ENCODE measurements at places on chromosomes 7 and 10.

- DNase-seq, result no peak
Observed at GRCh38 chr7:34757570-34758110, 99.6 kb downstream of the NPSR1 start.

GRCh38 chr7:1054861-1055450 is 10.6 kb downstream of the GPR146 start:
- DNase-seq, result no peak

- no peak for DNase-seq
Observed at GRCh38 chr7:33185786-33186185, 56.4 kb downstream of the BBS9 start.

GRCh38 chr7:151088856-151089699 is 2.8 kb downstream of the AGAP3 start:
- no peak for DNase-seq

DNA sequence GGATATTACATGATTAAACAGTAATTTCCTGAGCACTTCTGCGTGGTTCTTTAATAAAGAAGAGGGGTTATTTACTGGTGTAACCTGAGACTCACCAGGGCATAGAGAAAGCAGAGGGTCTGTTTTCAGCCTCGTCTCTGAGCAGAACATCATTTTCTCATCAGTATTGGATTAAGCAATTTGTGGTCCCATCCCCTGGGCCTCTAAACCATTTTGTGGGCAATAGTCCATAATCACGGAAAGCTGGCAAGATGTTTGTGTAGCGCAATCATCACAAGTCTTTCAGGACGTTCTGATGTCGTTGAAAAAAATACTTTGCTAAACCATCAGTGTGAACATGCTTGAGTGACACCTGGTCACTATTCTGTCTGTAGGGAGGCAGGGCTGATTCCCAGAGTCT is 37.1 kb upstream of the SEC61G start:
- no peak for DNase-seq

GRCh38 chr10:75261813-75262705 is 26.3 kb upstream of the COMTD1 start:
- DNase-seq, result no peak

GRCh38 chr7:51246258-51247245 is 70.1 kb downstream of the COBL start:
- DNase-seq, result no peak

- DNase-seq, result no peak
Observed at GRCh38 chr10:89887406-89887805, 186.0 kb downstream of the KIF20B start.

GRCh38 chr10:122461367-122461728 is at the start of gene HTRA1:
Gene HTRA1, plus strand, starts transcription at chr10:122461553. Its CDS starts 100 bp downstream, at chr10:122461653.
- DNase-seq, result no peak

- DNase-seq, result no peak
Observed at GRCh38 chr10:85624511-85624910, 742.1 kb downstream of the GRID1 start.

GRCh38 chr7:22859641-22860290 is 37.1 kb upstream of the TOMM7 start:
- no peak for DNase-seq

DNA sequence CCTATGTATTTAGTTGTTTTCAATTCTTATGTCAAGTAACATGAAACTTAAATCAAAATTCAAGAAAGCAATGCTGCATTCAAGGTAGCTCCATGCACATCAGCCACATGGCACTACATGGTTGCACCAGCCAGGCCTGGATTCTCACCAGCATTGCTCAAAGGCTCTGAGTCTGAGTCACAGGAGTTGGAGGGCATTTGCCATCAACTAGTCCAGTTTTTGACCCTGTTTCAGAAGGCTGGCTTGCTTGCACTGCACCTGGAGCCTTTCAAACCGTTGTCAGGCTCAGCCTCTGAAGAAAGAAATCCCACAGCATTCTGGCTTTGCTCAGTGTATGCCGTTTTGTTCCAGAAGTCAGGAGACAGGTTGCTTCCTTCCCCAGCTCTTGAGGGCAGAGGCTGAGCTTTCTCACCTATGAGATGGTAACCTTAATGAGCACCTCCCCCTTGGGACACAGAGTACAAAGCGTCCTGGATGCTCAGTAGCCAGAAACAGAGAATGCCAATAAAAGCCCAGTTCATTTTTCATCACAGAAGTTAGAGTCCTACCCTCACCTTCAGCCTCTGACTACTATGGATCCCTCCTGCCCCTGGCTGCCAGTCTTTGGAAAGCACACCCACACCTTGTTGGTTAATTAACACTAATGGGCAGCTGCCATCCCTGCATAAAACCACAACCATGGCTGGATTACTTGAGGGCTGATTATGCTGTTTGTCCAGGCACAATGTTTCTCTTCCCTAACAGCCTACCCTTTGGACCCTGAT is 288.4 kb upstream of the LRRTM3 start:
- no peak for DNase-seq

GRCh38 chr7:66575398-66575797 is 53.3 kb upstream of the KCTD7 start:
- DNase-seq, result no peak

DNA sequence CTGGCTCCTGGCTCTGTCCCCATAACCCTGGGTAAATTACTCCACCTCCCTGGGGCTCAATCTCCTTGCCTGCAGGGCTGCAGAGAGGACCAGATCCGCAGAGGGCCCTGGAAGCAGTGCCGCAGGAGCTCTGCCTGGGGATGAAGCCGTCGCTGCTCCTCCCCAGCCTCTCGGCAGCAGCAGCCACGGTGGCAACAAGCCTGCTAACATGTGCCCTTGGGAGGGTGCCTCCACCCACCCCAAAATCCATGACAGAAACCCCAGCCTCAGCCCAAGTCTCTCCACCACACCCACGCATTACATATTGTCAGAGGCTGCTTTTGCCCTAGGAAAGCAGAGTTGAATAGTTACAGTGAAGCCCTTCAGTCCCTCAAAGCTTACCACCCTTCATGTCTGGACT is 486.4 kb upstream of the FOXK1 start:
- DNase-seq, result no peak

- no peak for DNase-seq
Observed at GRCh38 chr10:62728479-62728878, 76.0 kb upstream of the ADO start.

GRCh38 chr10:7428673-7429350 is 18.0 kb upstream of the SFMBT2 start:
- no peak for DNase-seq

GRCh38 chr7:6171532-6172223 is 100.7 kb downstream of the CYTH3 start:
- no peak for DNase-seq

- no peak for DNase-seq
Observed at GRCh38 chr7:157437519-157438061, 100.8 kb downstream of the DNAJB6 start.

DNA sequence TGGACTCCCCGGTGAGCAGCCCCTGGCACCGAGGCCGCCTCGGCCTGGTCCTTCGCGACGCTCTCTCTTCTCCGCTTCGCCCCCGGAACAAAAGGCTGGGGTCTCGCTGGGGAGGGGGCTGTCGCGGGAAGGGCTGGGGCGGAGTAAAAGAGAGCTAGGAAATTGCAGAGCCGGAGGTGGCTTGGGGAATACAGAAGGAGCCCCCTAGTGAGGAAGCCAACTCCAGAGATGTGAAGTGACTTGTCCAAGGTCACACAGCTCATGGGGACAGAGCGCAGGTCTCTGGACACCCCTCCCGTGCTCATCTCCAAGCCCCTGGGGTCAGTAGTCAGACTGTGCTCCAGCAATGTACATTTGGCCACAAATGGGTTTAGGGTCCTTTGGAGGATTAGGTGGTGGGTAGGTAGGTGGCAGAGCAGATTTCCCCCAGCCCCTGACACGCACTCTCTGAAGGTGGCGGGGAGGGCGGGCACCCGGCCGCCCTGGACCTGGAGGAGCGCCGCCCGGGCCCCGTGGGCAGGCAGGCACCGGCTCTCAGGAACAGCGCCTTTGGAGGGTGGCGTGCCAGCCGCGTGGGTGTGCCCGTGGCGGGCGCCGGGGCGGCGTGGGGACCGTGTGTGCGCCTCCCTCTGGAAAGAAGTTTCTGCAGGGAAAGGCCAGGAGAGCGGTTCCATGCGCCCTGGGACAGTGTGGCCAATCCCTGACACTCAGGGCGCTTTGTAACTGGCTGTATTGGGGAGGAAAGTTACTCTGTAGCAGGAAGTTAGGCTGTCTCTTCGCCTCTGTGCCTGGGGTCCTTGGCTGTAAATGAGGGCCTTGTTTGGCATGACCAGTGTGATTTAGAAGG is 910 bp downstream of the WIPF3 start:
- no peak for DNase-seq

- DNase-seq, result no peak
Observed at GRCh38 chr7:149302865-149303264, 40.9 kb downstream of the ZNF783 start.

- DNase-seq, result peak; percentile 43
Observed at GRCh38 chr10:76303682-76304316, 872.4 kb downstream of the LRMDA start.

- no peak for DNase-seq
Observed at GRCh38 chr7:26535483-26536007, 243.9 kb downstream of the SNX10 start.

- DNase-seq, result no peak
Observed at GRCh38 chr10:109932391-109932790, 9.1 kb upstream of the XPNPEP1 start.

Data from NCI-H1436 treated with DMSO at 0.1 percent for 48 hours (cell line).